A549 (cell line): ENCODE measurements at places on chromosomes 7 and 10.

- DNase-seq, result no peak
Measured at GRCh38 chr10:14072541-14072940, 258.2 kb downstream of the FRMD4A start.

GRCh38 chr7:44541-44896, 147.9 kb upstream of the FAM20C start:
- no peak for DNase-seq

GRCh38 chr7:127446842-127447241, 54.3 kb upstream of the ZNF800 start:
- DNase-seq, result no peak

DNA sequence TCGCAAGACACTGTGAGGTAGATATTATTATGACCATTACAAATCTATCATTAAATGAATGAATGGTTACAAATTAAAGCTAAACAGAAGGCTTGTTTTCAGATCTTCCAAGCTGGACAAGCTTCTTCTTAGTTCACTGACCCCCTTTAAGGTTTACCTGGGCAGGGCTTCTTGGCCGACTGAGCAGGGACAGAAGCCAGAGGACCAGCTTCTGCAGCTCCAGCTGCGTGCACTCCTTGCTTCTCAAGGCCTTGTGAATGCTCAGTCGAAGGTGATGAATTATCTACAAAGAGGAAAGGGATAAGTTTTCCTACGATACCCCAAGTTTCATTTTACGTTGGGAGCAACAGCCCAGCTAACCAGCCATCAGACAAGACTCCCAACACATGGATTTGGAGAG, 9.3 kb downstream of the ZC3HAV1L start:
- no peak for DNase-seq

DNA sequence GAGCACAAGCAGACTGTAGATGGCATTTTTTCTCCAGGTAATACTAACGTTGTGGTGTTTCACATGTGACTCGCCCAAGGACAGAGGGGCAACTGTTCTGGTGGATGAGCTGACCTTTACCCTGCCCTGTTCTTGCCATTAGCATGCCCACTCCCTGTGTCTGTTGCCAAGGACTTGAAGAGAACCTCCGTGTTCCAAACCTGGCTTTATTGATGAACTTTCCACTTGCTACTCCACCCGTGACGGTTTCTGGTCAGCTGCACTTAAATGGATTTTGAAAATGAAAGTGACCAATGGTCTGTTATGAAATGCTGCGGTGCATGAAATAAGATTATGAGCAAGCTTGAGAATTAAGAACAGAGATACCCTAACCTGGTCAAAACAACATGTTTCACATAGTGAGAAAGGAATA, 30.4 kb downstream of the LRRC4 start:
- DNase-seq, result no peak

DNA sequence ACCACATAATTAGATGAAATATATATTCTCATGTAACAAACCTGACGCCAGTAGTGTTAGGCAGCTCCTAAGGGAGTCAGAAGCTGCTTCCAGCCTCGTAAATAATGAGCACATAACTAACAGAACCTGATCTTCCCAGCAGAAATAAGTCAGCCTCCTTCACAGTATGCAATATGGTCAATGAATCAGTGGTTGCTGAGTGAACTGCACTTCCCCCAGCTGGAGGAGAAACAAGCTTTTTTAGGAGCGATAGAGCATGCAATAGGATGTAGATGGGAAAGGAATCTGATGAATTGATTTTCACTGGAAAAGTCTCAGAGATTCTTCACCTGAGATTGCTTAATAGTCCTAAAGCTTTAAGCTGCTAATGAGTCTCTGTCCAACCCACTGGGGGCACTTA, 337.2 kb upstream of the LRGUK start:
- DNase-seq, result no peak

DNA sequence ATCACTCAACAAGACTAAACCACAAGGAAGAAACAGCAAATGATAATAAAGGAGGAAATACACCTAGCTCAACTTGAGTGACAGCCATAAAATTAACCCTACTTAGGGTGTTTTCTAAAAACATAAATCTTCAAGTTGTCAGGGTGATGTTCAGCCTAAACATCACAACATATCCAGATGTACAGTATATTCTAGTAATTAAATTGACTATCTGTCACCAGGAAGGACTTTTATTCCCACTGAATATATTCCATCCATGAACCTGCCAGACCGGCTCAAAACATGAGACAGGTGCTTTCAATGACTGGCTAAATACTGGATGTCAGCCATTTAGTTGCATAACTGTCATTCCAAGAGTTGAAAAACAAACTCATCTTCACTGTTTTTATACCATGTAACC, 298.1 kb upstream of the NEBL start:
- peak; percentile 32 for DNase-seq

DNA sequence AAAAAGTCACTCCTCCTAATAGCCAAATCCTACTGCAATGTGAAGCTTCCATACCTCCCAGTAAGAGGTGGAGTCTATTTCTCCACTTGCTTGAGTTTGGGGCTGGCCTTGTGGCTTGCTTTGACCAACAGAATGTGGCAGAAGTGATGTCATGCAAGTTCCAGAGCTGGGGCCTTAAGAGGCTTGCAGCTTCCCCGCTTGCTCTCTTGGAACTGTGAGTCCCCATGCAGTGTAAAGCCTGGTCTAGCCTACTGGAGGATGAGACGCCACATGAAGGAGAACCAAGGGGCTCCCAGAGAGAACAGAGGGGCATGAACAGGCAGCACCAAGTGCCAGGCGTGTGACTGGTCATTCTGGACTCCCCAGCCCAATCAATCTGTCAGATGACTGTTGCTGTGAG, 58.6 kb upstream of the OPALIN start:
- no peak for DNase-seq
